ENCODE measurements at places on chromosomes 3 and 15. TPM values are rescaled to one million over a fixed set of nuclear protein-coding genes. Genes with fewer than 3 reads are reported as not detected.

REC114 gene
- not detected for polyA plus RNA-seq

CHL1 gene
- polyA plus RNA-seq = not detected

C3orf49 gene
- not detected for polyA plus RNA-seq

OIP5 gene
- 0.83 TPM for polyA plus RNA-seq

MKRN3 gene
- 1.5 TPM for polyA plus RNA-seq

GRCh38 chr3:141465221-141465620 lies 21.6 kb upstream of the RASA2 start:
- H3K27ac ChIP-seq = no peak overlapping the region
- H3K4me3 ChIP-seq = no peak overlapping the region
- DNase-seq = no peak

DNA sequence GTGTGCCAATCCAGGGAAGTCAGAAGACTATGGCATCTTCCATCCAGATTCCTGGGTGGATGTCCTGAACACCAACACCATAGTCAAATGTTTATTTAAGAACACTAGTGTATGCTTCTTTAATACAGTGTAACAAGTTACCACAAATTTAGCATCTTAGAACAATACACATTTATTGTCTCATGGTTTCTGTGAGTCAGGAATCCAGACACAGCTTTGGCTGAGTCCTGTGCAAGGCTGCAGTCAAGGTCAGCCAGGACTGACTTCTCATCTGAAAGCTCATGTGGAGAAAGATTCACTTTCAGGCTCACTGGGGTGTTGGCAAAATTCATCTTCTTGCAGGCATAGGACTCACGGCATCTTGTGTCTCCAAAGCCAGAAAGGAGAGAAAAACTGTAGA lies 143.4 kb downstream of the ANXA2 start:
- no peaks in the 10 kb centered on the region for H3K36me3 ChIP-seq
- H3K27ac ChIP-seq = no peak overlapping the region
- no peaks in the 10 kb centered on the region for H3K4me1 ChIP-seq
- no peak for DNase-seq
- H3K27me3 ChIP-seq = no peaks in the 10 kb centered on the region

DNA sequence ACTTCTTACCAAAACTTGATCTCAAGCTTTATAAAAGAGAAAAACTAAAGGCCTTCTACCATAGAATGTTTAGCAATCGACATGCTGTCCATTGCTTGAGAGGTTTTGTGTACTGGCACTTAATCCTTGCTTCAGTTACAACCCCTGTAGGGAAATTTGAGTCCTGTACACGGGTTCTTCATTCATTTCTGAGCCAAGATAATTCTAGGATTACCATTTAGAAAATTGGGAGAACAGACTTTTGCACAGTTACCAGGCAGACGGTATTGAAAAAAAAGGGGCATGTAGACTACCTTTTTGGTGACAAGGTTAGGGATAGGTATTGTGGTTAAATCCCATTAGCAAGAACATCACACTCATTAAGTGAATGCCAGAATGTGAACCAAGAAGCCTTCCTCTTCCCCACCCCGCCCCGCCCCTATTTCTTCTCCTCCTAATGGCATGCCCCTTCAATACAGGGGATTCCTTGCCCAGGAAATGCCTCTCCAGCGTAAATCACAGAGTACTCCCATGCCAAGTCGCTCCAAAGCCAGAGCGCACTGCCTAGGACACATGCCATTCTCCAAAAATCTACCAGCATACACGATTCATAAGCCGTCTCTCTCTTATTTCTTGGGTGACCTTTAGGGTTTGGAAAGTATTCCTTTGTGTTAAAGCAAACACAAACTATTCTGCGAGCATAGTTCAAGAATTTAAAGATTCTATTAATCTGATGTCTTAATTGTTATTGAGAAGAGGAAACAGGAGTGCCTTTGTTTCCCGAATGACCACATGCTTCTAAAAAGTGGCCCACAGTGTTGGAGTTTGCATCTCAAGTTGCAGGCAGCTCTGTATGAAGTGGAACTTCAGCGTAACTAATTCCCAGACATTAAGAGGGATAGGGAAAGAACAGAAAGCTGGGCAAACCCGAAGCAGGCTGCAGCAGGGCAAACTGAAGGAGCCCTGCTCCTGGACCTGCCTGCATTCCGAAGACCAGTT lies 164.0 kb upstream of the NR2F2 start:
- H3K27ac ChIP-seq = no peak overlapping the region
- no peak overlapping the region for H3K4me3 ChIP-seq
- no peaks in the 10 kb centered on the region for H3K27me3 ChIP-seq
- H3K36me3 ChIP-seq = no peaks in the 10 kb centered on the region
- no peak for DNase-seq

DNA sequence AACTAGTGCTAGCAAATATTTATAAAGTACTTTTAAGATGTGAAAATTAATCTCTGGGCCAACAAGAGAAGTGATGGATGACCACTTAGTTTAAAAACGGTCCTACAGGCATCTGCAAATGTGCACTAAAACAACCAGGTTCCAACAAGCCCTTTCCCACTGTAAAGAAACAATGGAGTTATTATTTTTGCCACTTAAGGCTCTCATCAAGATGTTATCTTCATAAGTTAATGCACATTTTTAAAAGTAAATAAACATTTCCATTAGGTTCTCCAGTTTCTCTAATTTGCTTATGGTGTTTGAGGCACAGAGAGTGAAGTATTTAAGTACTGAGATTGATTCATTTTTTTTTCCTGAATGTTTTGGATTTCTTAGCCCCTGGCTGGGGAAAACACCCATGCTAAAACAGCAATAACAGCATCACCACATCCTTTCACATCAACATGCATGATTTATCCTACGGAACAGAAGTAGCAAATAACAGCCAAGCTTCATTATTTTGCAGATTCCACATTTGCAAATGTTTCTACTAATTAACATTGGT lies 20.8 kb downstream of the ABI3BP start:
- no peak for DNase-seq
- H3K36me3 ChIP-seq = no peaks in the 10 kb centered on the region
- H3K27ac ChIP-seq = no peak overlapping the region
- H3K27me3 ChIP-seq = no peaks in the 10 kb centered on the region
- no peak overlapping the region for H3K4me3 ChIP-seq
- H3K4me1 ChIP-seq = no peaks in the 10 kb centered on the region

DNA sequence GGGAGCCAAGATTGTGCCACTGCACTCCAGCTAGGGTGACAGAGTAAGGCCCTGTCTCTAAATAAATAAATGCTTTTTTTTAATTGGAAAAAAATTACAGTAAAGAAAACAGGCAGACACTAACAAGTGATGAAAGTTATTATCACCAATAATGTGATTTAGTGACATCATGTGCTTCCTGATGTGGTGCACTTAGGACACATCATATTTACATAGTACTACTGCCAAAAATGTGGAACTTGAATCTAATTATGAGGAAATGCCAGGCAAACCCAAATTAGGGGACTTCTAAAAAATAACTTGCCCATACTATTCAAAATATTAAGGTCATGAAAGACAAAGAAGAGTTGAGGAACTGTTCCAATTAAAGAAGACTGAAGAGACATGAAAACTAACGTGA lies 30.8 kb downstream of the MAP4 start:
- no peak overlapping the region for H3K4me3 ChIP-seq
- no peak overlapping the region for H3K27ac ChIP-seq
- no peaks in the 10 kb centered on the region for H3K27me3 ChIP-seq

GRCh38 chr15:69852482-69852881 lies 245.2 kb downstream of the TLE3 start:
- no peaks in the 10 kb centered on the region for H3K36me3 ChIP-seq
- DNase-seq = no peak
- H3K4me3 ChIP-seq = no peak overlapping the region

- H3K27me3 ChIP-seq = no peaks in the 10 kb centered on the region
- no peak for DNase-seq
- no peak overlapping the region for H3K27ac ChIP-seq
- H3K4me3 ChIP-seq = no peak overlapping the region
Measured at GRCh38 chr3:42652611-42653302, 740 bp upstream of the ZBTB47 start.

DNA sequence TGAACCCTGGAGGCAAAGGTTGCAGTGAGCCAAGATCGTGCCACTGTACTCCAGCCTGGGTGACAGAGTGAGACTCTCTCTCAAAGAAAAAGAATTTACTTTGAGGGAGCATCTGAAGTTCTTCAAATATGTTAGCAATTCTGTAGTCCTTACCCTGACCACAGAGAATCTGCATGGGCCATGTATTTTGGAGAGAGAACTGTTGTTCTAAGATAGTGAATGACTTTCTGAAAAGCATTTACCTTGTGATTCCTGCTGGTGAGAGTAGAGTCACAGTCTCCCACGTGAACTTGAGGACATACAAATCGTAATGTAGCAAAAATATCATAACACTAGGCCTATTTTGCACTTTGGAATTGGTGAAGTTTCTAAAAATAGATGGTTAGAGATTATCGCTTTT lies 3.9 kb downstream of the BRK1 start:
- peaks cover 13% of the 10 kb centered on the region for H3K4me1 ChIP-seq
- DNase-seq = no peak
- peaks cover 12% of the 10 kb centered on the region for H3K36me3 ChIP-seq
- no peak overlapping the region for H3K27ac ChIP-seq

DNA sequence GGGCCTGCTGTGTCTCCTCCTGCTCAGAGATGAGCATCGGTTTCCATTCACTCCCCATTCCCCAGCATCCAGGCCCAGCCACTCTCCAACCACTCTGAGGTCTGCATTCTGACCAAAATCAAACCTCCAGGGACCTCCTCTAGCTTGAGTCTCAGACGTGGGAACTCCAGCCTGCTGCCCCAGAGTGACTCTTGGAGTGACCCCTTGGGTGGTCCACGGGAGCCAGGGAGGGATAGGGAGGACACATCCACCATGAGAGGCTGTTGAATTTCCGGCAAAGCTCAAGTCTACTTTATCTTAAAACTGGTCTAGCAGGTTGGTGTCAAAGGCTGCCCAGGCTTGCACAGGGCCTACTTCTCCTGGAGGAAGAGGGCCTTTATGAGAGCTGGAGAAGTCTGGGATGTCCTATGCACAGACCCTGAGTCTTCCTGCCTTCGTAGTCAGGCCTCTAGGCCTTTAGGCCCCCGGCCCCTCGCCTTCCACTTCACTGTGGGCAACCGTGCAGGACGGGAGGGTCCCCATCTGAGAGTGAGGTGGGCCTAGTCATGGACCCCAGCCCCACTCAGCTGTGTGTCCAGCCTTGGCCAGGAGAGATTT lies 8.9 kb downstream of the CISH start:
- H3K27ac ChIP-seq = peak overlapping the region; percentile 93
- H3K27me3 ChIP-seq = no peaks in the 10 kb centered on the region
- no peak overlapping the region for H3K4me3 ChIP-seq
- peaks cover 87% of the 10 kb centered on the region for H3K4me1 ChIP-seq
- DNase-seq = no peak

DNA sequence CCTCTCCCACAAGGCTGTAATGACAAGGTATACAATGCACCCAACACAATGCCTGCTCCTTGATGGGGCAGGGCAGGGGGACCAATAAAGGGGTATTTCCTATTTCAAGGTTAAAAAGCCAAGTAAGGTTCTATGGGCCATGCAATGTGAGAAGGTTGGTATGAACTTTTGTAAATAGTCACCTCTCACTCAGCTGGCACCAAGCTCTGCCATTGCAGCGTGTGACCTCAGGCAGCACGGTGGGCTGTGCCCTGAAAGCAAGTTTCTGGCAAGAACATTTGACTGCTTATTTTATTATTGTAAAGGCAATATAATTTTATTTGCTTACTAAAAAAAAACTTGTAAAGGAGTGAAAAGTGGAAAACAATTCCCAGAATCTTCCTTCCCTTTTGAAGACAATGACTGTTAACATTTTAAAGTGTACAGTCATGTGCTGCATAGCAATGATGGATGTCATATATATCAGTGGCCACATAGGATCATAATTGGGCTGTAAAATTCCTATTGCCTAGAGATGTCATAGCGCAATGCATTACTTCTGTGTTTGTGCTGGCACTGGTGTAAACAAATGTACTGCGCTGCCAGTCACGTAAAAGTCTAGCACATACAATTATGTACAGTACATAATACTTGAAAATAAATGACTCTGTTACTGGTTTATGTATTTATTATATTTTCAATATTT lies 167.3 kb upstream of the RORA start:
- H3K36me3 ChIP-seq = no peaks in the 10 kb centered on the region
- no peak overlapping the region for H3K4me3 ChIP-seq
- H3K4me1 ChIP-seq = no peaks in the 10 kb centered on the region
- no peak overlapping the region for H3K27ac ChIP-seq

DNA sequence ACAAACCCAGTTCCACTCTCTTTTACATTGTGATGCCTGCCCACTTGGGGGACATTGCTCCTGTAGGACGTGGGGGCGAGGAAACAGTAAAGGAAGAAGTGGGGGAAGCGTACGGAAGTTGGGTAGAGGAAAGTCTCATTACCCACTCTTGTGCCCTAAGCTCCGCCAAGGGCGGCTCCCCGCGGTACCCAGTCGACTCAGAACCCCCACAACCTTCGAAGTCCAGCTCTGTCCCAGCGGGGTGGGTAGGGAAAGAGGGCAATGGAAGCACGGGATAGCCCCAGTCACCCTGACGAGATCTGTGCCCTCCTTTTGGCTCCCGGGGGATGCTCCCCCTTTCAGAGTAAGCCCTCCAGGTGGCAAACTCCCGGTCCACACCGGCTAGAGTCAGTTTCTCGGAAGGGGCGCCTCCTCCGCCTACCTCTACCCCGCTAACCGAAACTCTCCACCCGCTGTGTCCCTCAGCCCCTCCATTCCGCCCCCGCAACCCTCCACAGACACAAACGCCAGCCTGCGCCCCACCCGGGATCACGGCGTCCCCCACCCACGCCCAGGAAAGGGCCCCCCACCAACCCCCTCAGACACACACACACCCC lies 527 bp downstream of the CSNK1G1 start:
- DNase-seq = peak; percentile 16
- no peaks in the 10 kb centered on the region for H3K27me3 ChIP-seq
- no peaks in the 10 kb centered on the region for H3K36me3 ChIP-seq
- H3K4me3 ChIP-seq = peak overlapping the region; percentile 90
- peaks cover 10% of the 10 kb centered on the region for H3K4me1 ChIP-seq
- peak overlapping the region; percentile 73 for H3K27ac ChIP-seq

- DNase-seq = no peak
- H3K4me1 ChIP-seq = no peaks in the 10 kb centered on the region
- no peaks in the 10 kb centered on the region for H3K36me3 ChIP-seq
- H3K27ac ChIP-seq = no peak overlapping the region
- H3K27me3 ChIP-seq = no peaks in the 10 kb centered on the region
Measured at GRCh38 chr3:117540597-117540996, 831.0 kb downstream of the TUSC7 start.

- H3K27ac ChIP-seq = no peak overlapping the region
- DNase-seq = no peak
- no peaks in the 10 kb centered on the region for H3K27me3 ChIP-seq
- no peak overlapping the region for H3K4me3 ChIP-seq
- no peaks in the 10 kb centered on the region for H3K4me1 ChIP-seq
Measured at GRCh38 chr3:149212386-149212785, 9.2 kb downstream of the CP start.

DNA sequence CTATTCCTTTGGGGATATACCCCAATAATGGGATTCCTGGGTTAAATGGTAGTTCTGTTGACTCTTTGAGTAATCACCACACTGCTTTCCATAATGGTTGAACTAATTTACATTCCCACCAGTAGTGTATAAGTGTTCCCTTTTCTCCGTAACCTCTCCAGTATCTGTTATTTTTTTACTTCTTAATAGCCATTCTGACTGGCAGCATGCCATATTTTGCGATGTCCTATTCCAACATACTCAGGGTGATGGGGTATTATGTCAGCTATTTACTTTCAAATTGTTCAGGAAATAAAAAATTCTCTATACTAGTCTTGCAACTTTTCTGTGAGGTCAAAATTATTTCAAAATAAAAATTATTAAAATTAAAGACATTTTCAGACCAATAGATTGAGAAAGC lies 9.1 kb upstream of the PARP14 start:
- no peaks in the 10 kb centered on the region for H3K27me3 ChIP-seq
- no peaks in the 10 kb centered on the region for H3K36me3 ChIP-seq
- no peaks in the 10 kb centered on the region for H3K4me1 ChIP-seq
- no peak overlapping the region for H3K27ac ChIP-seq
- no peak for DNase-seq
- no peak overlapping the region for H3K4me3 ChIP-seq
